Thoracic aorta (tissue), 2 donors: ENCODE measurements at places on chromosomes 11 and 22. TPM values are rescaled to one million over a fixed set of nuclear protein-coding genes. Genes with fewer than 3 reads are reported as not detected.

DNA sequence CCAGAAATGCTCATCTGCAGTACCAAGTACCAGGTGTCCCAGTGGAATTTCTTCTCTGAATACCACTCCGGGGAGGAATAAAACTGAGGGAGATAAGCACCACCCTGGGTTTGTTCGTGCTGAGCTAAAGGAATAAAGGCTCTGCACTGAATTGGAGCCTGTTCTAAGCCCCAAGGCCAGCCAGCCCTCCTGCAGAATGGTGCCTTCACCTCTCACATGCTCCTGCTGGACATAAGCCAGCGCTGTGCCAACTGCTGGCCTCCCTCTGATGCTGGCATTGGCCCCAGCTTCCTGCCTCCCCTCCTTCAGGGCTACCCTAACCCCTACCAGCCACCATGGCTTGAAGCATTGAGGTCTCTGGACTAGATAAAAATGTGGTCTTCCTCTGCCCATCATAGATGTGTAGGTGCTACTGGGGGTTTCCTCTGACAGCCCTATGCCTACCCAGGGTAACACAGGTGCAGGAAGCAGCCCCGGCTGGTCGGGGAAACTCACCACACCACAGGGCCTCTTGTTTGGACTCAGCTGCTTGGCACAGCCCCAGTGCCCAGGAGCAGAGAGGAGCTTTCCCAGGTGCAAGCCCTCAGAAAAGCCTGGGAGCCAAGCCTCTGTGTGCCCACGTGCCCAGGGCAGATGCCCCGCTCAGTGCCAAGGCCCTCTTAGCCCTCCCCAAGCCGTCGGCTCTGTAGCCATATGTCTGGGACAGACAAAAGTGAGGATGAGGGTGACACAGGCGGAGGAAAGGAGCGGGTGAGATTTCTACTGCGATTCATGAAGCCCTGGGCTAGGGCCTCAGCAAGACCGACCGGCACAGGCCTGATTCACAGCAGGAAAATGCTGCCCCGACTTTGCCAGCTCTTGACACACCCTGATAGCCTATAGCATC lies 34.1 kb upstream of the JAM3 start:
- no peak for DNase-seq

DNA sequence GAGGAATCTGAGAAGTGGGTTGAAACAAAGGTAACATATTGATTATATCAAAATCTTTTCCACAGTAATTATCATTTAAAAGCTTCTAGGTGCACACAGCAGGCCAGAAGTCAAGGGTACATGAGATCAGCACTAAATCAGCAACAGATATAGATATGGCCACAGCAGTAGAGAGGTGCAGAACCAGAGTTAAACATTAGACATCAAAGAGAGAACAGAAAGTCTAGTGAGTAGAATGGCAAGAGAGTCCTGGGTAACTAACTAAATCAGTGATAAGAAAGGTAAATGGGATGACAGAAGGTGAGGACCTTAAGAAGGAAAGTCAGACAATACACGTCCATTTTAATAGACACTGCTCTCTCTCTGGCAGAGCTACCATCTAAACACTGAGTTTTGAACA lies 119.5 kb upstream of the GRIA4 start:
- no peak for DNase-seq

GRCh38 chr11:45572354-45573123 lies 92.9 kb downstream of the CHST1 start:
- DNase-seq, result no peak

- DNase-seq, result no peak
Measured at GRCh38 chr22:22684580-22685561, 40.5 kb downstream of the GGTLC2 start.

DNA sequence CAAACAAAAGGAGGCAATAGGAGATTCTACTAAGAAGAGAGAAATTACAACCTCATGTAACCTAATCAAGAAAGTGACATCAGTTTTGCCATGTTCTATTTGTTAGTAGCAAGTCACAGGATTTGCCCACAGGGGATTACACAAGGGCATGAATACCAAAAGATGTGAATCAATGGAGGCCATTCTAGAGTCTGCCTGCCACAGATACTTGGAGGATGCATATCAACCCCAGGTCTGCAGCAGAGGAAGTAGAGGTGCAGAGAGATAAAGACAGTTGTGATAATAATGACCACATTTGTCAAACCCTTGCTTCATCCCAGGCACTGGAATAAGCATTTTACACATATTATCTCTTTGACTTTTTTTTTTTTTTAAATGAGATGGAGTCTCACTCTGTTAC lies 2.4 kb upstream of the ASCC2 start:
- DNase-seq, result no peak

GRCh38 chr11:122105044-122105758 lies 10.8 kb downstream of the BLID start:
- peak; percentile 24 for DNase-seq

DNA sequence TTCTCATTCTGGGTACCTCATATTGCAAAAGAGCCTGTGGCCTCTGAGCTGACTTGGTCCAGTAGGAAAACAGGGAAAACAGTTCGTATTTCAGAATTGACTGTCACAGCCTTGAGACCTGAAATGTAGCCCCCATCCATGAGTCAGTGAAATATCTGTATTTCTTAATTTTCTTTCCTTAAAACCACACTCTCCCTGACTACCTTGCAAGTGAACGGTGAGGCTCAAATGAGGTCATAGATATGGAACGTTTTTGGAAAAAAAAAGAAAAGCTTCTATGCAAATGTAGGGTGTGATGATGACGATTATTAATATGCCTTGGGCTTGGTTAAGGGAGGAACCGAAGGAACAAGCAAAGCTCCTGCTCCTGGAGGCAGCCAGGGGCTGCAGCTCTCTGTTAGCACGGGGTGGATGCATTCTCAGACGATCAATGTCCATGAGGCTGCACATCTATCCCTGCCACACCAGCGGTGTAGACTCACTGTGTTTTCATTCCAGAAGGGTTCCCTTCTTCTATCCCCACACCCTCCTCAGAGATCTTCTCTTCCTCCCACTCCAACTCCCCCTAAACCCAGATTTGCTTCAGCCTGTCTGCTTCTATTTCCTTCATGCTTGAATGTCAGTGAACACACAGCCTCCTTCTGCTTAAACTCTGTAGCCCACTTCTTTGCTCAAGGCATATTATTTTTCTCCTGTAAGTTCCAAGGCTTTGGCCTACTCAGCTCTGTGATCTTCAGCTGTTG lies 29.2 kb upstream of the SCN3B start:
- no peak for DNase-seq

DNA sequence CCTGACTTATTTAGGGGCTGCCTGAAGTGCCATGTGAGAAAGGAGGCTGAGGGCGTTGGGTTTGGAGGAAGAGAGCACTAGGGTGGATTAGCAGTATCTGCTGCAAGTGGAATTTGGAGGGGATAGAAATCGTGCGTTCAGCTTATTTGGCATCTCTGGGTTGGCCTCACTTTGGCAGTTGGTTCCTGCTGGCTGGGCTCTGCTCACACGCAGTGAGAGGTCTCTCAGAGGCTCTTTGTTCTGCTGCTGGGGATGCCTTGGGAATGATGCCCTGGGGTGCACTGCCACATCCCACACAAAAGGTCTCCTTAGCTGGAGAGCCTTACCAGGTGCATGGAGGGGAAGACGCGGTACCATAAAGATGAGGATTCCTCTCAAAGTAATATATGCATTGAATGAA lies 17.7 kb upstream of the MICAL2 start:
- DNase-seq, result no peak

GRCh38 chr11:19059833-19060232 lies 684 bp downstream of the MRGPRX2 start:
- DNase-seq, result no peak

- DNase-seq, result no peak
Measured at GRCh38 chr11:106329273-106330018, 252.0 kb downstream of the AASDHPPT start.

- no peak for DNase-seq
Measured at GRCh38 chr11:57647372-57647771, 2.3 kb downstream of the YPEL4 start.

- DNase-seq, result no peak
Measured at GRCh38 chr11:32307913-32308312, 127.4 kb downstream of the WT1 start.

Gene SVIP
- 14.0 TPM for total RNA-seq

Gene FAM83F
- 0.28 TPM for total RNA-seq

Gene SLC22A12
- not detected for total RNA-seq

Gene CCDC73
- total RNA-seq, result not detected

Gene TTC38
- total RNA-seq, result 76.9 TPM

Gene DBX1
- total RNA-seq, result not detected

Gene OR5A2
- total RNA-seq, result not detected

Gene KRTAP5-9
- total RNA-seq, result not detected

Gene PICALM
- total RNA-seq, result 395 TPM
